Stimulated activated CD4-positive, alpha-beta T cell treated with anti-CD3 and anti-CD28 coated beads, Interleukin-1b, Interleukin-23, amount 100 ng/mL, for 24 hours (primary cell): ENCODE measurements at places on chromosomes 16 and 17.

- DNase-seq = no peak
Observed at GRCh38 chr17:19357351-19357750, 5.2 kb downstream of the B9D1 start.

- no peak for DNase-seq
Observed at GRCh38 chr17:6943406-6943805, 52.4 kb upstream of the ALOX12 start.

- no peak for DNase-seq
Observed at GRCh38 chr16:1279945-1280589, 24.2 kb downstream of the TPSD1 start.

GRCh38 chr17:58412961-58413586 lies 4.3 kb downstream of the RNF43 start:
- DNase-seq = no peak

- no peak for DNase-seq
Observed at GRCh38 chr16:85380905-85381737, 232.0 kb upstream of the GSE1 start.

GRCh38 chr17:64399071-64399766 lies 8.6 kb upstream of the PECAM1 start:
- no peak for DNase-seq

DNA sequence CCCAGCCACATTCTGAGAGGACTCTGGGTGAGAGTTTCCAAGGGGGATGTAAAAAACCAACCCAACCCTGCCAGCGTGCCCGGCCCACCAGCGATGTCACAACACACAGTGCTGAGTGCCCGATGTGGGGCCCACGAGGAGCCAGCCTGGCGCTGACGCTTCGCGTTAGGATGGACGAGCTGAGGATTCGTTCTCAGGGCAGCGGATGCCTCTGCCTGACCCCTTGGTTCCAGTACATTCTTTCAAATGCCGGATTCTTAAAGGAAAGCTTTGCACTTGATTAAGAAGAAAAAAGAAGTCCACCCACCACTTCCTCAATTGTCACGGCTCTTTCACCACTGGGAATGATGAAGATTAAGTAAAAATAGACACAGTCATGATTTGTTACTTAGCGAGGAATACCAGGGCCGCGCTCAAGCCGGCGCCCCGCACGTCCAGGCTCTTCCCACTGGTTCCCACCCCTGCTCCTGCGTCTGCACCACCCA lies 79.4 kb downstream of the IRF8 start:
- no peak for DNase-seq

GRCh38 chr17:73166731-73167581 lies 2.1 kb downstream of the SSTR2 start:
- DNase-seq = no peak

DNA sequence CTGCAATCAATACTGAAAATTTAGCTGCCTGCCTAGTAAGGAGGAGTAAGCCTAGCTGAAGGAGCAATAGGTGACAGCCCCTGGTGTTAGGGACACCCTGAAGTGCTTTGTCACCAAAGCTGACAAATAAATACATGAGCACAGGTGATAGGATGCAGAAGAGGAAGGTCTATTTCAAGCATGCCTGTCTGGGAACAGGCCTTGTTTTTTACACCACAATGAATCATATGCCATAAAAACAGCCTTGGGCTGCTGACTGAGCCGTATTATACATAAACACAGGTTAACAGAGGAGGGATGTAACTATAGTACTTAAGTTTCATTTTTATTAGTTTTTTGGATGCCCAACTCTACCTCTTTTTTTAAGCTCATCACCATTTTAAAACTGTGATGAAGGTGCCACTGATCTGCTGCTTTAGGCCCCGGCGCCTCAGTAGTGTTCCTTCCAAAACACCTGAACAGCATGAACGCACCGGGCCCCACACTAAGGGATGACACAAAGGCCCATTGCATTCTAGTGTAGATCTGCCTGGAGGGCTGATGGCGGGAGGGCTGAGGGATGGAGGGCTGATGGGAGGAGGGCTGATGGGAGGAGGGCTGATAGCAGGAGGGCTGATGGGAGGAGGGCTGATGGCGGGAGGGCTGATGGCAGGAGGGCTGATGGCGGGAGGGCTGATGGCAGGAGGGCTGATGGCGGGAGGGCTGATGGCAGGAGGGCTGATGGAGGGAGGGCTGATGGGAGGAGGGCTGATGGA lies 150.3 kb downstream of the AATF start:
- no peak for DNase-seq

DNA sequence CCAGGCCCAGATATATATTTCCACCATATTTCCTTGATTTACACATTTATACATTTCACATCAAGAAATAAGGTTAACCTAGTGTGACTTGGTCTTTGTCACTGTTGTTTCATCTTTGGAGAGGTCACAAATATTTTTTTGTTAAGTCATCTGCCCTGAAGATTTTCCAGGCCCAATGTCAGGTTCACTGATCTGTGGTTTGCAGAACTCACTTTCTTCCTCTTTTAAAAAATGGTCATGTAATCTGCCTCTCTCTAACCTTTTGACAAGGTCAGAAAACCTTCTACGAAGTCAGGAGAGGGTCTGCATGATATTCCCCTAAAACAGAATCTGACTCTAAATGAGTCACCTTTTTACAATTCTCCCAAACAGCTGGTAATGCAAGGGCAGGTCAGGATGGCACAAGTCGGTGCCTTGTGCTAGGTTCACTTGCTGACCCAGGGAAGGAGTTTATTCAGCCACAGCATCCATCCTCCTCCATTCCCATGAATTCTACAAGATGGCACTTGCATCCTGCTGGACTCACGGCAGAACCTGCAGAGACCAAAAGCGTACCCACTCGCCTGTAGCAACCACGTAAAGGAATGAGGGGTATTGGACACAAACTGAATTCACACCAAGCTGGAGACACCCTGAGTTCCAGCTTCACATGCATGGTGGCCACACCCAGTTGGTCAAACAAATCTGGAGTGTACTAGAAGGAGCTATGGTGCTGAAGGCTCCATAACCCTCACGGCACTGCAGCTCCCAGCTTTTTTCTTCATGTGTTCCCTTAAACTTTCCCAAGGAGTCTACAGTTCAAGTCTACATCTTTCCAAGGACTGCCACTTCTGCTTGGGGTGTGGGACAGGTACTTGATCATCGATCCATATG lies 1.6 kb upstream of the KIAA0513 start:
- DNase-seq = no peak
